ENCODE measurements at places on chromosomes 13 and 19.
A peak's percentile ranks its signal among the peaks of the same experiment; 100 is the strongest.

- DNase-seq = no peak
Measured at GRCh38 chr13:39895254-39895653, 239.8 kb downstream of the COG6 start.

- no peak for DNase-seq
Measured at GRCh38 chr19:39582891-39583625, 19.3 kb upstream of the LGALS13 start.

DNA sequence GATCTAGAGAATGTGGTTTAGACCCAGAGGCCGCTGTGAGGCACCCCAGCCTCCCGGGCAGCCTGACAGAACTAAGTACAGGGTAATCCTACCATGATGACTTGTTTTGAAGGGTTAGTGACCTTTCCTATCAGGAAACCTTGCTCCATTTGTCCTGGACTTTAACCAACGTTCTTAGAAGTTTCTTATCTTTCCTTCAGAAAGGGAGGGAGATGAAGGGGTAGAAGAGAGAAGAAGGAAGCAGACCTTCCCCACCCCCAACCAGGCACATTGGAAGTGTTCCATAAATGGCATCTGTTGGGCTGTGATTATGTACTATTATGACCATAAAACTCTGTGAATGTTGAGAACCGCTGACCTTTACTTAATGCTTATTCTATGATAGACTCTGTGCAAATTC lies 184.2 kb downstream of the OXGR1 start:
- no peak for DNase-seq

DNA sequence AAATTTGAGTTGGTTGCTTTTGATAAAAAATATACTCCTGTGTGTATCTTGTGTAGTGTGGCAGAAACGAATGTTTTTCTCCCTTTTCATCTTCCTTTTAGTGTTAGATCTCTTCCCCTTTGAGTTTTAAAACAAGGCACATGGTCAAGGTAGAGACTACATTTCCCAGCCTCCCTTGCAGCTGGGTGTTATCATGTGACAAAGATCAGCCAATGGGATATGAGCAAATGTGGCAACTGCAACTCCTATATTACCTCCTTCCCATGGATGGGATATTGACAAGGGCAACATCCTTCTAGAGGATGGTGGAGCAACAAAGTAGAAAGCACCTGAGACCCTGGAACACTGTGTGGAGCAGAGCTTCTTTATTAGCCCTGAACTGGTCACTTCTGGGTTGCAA lies 42.4 kb downstream of the ADGRE3 start:
- DNase-seq = peak; percentile 28

DNA sequence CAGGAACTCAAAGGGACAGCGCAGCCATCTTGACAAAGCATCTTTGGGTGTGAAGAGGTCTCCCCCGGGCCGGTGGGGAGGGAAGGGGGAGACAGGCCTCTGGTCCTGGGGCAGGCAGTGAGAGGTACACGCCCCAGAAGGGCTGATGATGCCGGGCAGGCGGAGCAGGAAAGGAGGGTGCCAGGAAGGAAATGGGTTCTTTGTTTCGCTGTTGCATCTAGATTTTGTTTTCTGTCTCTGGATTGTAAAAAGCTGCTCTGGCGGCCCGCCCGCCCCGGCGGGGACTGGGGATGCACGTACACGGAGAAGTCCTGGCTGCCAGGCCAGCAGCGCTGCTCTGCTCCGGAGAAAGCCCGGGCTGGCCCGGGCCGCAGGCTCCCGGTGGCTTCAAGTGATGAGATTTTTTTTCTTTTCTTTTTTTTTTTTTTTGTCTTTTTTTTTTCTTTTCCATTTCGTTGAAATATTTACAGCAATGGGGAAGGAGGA lies 13.2 kb upstream of the ASF1B start:
- DNase-seq = no peak

DNA sequence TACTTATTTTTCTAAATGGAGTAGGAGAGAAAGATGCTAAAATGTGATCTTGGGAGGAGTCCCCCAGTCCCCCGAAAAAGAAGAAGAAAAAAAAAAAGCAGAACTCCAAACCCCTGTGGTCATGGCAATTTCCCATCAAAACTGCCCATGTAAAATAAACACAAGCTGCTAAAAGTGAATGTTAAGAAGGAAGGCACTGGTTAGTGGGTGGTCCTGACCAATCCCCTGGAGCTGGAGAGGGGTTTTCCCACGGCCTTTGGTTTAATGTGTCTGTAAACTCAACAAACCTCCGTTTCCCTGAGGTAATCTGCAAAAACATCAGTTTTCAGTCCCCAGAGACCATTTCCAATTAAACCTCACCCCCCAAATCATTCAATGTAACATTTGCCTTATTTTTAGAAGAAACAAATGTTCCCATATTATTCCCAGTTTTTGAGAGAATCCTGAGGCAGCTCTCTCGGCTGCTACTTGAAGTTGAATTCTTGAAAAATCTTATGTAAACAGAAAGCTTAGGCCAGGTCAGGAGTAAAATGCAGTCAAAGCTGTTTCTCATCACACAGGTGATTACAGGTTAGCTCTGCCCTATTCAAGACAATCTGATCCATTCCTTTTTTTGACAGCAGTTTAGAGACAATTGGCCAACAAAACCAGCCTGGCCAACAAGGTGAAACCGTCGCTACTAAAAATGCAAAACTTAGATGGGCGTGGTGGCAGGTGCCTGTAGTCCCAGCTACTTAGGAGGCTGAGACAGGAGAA lies 17.0 kb downstream of the RAB3D start:
- peak; percentile 58 for DNase-seq

DNA sequence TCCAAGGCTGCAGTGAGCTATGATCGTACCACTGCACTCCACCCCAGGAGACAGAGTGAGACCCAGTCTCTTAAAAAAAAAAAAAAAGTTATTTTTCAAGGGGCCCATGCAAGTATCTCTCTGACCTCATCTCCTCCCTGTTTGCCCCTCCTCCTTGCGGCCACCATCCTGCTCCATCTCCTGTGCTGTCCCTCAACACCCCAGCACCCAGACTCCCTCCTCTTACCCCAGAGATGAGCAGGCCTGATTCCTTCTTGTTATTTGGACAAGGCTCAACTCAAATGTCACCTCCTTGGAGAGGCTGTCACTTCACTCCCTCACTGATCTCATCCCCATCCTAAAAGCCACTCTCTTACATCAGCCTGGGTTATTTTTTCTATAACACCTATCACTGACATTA lies 4.4 kb downstream of the RYR1 start:
- DNase-seq = no peak

DNA sequence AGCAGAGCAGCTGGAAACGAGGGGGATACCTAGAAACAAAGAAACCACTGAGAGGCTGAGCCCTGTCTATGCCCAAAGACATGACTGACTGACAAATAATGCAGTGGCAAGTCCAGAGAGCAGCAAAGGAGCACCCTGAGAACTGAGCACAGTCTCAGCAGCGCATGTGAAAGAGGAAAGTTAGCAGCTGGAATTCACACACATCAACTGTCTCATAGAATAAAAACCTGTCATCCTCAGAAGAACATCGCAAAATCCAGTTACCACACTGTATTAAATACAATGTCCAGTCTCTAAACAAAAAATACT lies 24.1 kb upstream of the DLEU7 start:
- no peak for DNase-seq

DNA sequence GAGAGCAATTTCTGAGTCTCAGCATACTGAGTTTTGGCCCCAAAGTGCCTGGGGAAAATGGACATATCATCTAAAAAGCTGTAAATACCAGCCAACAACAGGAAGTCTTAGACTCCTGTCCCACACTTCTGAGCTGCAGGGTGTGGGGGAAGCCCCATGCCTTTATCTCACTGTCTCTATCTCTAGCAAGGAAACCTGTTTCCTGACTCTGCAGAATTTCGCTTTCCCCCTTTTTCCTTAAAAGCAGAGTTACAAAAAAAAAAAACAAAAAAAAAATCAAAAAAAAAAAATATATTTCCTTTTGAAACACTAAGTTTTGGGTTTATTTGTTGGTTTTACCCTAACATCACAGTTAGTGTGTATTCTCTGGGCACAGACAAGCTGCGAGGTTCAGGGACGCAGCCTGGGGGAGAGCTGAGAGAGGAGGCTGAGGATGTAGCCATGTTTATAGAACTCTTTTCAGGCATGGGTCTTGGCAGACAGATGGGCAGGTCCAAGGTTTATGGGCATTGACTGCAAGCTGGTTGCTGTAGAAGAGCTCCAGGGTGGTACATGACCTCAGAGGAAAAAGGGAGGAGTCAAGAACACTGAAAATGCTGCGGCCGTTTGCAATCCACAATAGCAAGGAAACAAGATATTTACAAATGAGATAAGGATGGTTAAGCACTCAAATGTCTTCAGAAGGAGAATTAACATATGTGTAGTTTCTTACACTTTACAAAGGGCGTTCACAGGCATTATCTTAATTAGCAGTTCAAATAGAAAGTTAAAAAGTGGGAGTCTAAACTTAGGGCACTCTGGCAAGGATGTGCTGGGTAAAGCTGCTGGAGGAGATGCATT lies 4.9 kb downstream of the MBNL2 start:
- no peak for DNase-seq

GRCh38 chr13:73040968-73041596 lies 17.7 kb upstream of the KLF5 start:
- no peak for DNase-seq

DNA sequence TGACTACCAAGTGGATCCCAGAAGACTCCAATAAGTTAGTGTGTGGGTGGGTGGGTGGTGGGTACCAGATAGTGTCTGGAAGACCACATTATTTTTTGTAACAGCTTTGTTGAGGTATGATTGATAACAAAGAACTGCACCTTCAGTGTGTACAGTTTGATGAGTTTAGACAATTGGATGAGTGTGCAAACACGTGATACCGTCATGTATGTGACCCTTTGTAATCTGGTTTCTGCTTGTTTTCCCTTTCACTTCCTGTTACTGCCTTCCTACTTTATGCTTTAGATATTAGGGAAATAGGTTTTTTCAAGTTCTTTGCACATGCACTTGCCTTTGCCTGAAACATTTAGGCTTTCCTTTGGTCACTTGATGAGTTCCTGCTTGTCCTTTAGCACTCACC lies 8.5 kb downstream of the RPL21 start:
- DNase-seq = no peak

GRCh38 chr13:99299256-99299919 lies 7.8 kb downstream of the GPR183 start:
- DNase-seq = no peak

DNA sequence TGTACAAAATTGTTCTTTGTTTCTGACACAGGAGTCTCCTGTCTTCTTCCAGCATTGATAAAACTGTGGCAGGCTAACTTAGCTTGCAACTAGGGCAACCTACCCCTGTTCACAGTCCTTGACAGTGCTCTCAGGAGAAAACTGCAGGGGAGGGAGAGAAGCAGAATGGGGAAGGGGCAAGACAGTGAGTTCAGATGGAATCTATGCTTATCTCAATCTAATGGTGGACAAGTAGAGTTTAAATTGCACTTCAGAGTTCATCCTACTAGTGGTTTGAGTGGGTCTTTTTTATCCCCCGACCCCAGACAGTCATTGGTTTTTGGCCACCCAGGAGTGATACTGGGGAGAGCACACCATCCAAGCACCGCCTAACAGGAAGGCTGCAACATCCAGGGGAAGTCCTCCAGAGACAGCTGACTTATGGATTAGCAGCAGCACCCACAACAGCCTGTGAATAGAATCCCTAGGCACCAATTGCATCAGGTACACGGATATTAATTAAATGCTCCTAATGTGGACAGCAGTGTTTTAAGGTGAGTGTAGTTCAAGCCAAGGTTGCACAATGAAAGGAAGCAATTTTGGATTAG lies 236.6 kb downstream of the NHLRC3 start:
- DNase-seq = no peak

DNA sequence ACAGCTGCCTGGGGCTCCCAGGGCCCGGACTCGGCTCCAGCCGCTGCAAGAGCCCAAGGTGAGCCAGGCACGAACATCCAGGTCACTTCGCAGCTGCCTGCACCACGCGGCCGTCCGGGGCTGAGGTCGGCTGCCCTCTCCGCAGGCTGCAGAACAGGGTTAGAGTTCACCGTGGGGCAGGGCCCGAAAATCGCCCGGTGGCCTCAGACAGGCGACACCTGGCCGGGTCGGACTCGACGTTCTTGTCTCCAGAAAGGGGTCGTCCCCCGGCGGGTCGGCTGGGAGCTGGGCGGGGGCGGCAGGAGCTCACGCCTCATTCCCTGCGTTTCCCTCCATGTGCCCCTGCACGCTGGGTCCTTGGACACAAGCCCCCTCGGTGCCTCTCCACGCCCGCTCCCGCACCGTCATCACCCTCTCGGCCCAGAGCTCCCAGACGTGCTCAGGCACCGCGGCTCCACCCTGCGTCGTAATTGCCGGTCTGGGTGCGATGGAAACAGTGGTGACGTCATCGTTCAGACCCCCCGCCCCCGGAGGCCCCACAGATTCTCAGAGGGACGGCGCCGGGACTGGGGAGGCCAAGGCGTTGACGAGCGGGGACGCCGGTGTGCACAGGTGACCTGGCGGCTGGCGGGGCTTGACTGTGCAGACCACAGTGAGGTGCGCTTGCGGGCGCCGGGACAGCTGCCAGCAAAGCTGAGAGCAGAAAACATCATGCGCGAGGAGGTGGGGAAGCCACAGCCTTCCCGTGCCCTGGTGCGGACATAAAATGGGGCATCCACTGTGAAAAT lies 4.0 kb upstream of the GRIN3B start:
- DNase-seq = no peak

DNA sequence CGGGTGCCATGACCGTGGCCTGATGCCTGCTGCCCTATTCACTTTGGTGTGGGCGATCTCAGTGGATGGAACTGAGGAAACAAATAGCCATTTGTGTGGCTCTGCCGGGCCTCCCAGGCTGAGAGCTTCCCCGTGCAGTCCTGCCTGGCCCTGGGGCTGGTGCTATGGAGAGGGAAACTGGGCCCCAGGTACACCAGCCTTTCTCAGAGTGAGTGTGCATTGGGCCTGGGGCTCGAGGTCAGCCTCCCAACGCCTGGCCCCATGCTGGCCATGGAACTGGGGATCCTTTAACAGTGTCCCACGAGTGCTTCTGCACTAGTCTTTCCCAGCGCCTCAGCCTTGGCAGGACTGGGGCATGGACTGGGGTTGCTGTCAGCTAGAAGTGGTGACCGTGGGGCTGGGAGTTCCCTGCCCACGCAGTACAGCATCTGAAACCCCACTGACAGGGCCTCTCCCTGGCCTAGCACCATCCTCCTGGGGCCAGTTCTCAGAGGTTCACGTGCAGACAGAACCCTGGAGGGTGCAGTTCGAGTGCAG lies 10.5 kb downstream of the PLEKHF1 start:
- no peak for DNase-seq

- no peak for DNase-seq
Measured at GRCh38 chr19:51179256-51179655, 37.2 kb downstream of the SIGLEC7 start.

DNA sequence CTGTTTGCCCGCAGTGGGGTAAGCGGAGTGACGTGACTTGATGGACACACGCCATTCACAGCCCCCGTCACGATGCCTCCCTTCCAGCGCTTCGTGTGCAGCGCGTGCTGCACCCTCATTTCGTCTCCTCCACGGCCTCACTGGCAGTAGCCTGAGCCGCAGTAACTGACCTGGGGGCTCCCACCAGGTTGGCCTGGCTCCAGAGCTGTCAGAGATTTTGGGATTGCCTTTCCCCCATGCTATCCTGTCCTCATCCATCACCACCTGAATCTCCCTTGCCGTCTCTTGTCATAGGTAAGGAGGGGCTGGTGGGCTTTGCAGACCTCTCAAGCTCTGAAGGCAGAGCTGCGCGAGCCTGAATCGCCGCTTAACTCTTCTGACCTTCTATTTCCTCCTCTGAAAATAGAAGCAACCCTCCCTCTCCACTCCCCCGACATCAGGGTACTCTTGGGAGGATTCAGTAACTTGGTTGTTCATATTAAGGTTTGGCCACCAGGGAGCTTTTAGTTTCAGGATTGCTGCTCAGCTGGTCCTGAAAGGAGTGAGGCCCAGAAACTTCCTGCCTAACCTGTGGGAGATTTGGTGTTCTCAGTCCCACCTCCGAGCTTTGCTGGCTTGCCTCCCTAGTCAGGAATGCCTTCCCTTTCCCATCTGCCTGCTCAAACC lies 27.9 kb downstream of the SIGLEC5 start:
- no peak for DNase-seq

- no peak for DNase-seq
Measured at GRCh38 chr13:108944760-108945159, 315.3 kb downstream of the MYO16 start.
